ENCODE measurements at places on chromosomes 3 and 15. TPM values are rescaled to one million over a fixed set of nuclear protein-coding genes. Genes with fewer than 3 reads are reported as not detected.

GRCh38 chr3:155742349-155742965 lies 2.4 kb downstream of the PLCH1 start:
- no peaks in the 10 kb centered on the region for H3K36me3 ChIP-seq
- no peak overlapping the region for H3K4me3 ChIP-seq
- H3K4me1 ChIP-seq: peaks cover 20% of the 10 kb centered on the region
- DNase-seq: no peak

DNA sequence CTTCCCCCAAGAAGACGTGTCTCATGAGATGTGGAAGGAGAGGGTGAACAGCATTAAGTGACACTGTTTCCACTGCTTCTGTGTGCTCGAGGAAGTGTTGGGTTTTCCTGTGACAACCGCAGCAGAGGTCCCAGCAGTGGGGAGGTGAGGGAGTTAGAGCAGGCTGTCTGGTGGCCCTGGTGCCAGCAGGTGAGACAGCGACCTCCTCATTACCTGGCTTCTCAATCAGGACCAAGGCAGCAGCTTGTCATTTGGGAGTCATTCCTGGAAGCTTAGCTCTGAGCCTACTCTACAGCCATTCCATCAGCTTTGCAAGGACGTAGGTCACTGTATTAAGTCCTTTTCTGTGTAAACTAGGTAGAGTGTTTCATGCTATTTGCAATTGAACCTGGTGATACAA lies 63.3 kb upstream of the RGMA start:
- H3K4me3 ChIP-seq: peak overlapping the region; percentile 64
- peaks cover 18% of the 10 kb centered on the region for H3K4me1 ChIP-seq
- peaks cover 1% of the 10 kb centered on the region for H3K36me3 ChIP-seq
- DNase-seq: peak; percentile 54
- peak overlapping the region; percentile 68 for H3K27ac ChIP-seq

The NSMCE3 gene
- total RNA-seq: 12.3 TPM

- H3K36me3 ChIP-seq: peaks cover 17% of the 10 kb centered on the region
- H3K4me3 ChIP-seq: peak overlapping the region; percentile 81
- no peak for DNase-seq
- H3K27ac ChIP-seq: peak overlapping the region; percentile 95
These were observed 107.4 kb downstream of the LRIG1 start for GRCh38 chr3:66393333-66394005.

- no peaks in the 10 kb centered on the region for H3K27me3 ChIP-seq
- no peak overlapping the region for H3K4me3 ChIP-seq
- DNase-seq: no peak
- H3K27ac ChIP-seq: no peak overlapping the region
These were observed 385.6 kb downstream of the NR2F2 start for GRCh38 chr15:96716075-96716474.

The CIP2A gene
- 48.4 TPM for total RNA-seq

GRCh38 chr3:59821274-59821673 lies 771.4 kb upstream of the CFAP20DC start:
- no peak overlapping the region for H3K4me3 ChIP-seq
- no peak overlapping the region for H3K27ac ChIP-seq
- DNase-seq: no peak
- peaks cover 1% of the 10 kb centered on the region for H3K4me1 ChIP-seq
- peaks cover 5% of the 10 kb centered on the region for H3K36me3 ChIP-seq
- H3K27me3 ChIP-seq: no peaks in the 10 kb centered on the region

- DNase-seq: no peak
- no peak overlapping the region for H3K27ac ChIP-seq
- H3K4me3 ChIP-seq: no peak overlapping the region
These were observed 288.1 kb upstream of the NECTIN3 start for GRCh38 chr3:110783541-110783940.

DNA sequence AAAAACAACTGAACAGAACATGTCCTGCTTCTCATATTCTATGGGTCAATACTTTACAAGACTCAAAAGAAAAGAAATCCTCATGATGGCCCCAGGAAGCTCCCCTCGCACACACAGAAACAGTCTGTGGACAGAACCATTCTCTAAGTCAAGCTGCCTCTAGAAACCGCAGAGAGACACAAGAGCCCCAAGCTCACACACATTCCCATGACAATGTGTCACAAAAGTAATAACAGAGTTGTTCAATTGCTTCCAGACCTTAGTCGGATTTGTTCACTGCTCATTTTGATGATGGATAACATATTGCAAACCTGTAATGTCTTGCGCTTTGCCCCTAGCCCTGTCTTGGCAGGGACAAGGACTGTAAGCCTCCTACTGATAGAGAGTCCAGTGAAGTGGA lies 60.9 kb downstream of the UMPS start:
- peaks cover 5% of the 10 kb centered on the region for H3K4me1 ChIP-seq
- no peak overlapping the region for H3K27ac ChIP-seq
- H3K27me3 ChIP-seq: peaks cover 14% of the 10 kb centered on the region
- DNase-seq: no peak

The CHRNA3 gene
- not detected for total RNA-seq

DNA sequence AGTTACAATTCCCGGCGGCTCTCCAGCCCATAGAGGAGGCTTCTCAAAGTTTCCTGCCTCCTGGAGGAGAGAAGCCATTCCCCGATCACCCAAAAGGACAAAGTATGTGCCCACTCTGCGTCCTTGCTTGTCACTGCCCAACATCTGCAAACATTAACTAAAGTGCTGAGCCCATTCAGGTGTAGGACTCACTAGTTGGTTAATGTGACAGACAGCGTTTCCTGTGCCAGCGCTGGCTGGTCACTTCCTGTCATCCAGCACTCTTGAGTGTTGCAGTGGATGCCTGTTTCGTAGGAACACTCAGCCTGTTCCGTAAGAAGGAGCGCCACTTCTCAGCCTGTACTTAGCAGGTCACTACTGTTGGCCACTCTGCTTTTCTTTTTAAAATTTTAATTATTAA lies 100.3 kb downstream of the APBA2 start:
- H3K4me3 ChIP-seq: peak overlapping the region; percentile 66
- H3K27ac ChIP-seq: peak overlapping the region; percentile 78
- H3K36me3 ChIP-seq: peaks cover 5% of the 10 kb centered on the region
- no peaks in the 10 kb centered on the region for H3K27me3 ChIP-seq
- no peak for DNase-seq

The THPO gene
- not detected for total RNA-seq

The DUOXA2 gene
- total RNA-seq: not detected

- no peak for DNase-seq
- peaks cover 5% of the 10 kb centered on the region for H3K27me3 ChIP-seq
- no peak overlapping the region for H3K27ac ChIP-seq
- H3K4me3 ChIP-seq: no peak overlapping the region
These were observed 42.8 kb upstream of the FEZF2 start for GRCh38 chr3:62416144-62416543.

The UBL7 gene
- 55.3 TPM for total RNA-seq

GRCh38 chr15:100210338-100210737 lies 131.4 kb downstream of the ADAMTS17 start:
- DNase-seq: no peak
- H3K27ac ChIP-seq: no peak overlapping the region
- H3K4me3 ChIP-seq: no peak overlapping the region
- H3K27me3 ChIP-seq: no peaks in the 10 kb centered on the region
- H3K4me1 ChIP-seq: peaks cover 2% of the 10 kb centered on the region

The MEX3B gene
- total RNA-seq: 0.51 TPM

DNA sequence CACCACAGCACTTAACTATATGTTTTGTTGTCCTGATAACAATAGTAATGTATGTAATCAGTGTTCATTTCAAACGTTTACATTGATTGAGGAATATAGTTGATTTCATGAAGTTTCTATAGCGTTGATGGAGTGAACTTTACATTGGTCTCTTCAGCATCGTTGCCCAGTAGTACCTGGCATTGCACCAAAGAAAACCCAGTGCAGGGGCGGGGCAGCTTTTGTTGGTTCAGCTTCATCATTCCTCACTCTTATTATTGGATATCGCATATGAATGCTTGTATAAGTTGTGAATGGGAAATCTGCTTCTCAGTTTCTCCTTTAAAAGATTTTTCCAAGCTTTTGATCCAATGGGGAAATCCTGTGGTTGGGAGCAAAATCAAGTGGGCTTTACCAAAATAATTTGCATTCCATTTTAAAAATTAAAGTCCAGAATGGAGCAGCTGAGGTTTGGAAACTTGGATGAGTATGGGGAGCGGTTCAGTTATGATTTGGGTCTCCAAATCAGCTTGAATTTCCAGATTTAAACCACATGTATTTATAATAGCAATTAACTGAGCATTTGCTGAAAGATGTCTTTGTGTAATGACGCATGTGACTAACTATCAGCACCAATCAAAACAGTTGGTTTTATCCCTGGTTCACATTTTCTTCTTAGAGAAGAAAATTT lies 213.7 kb downstream of the ALCAM start:
- no peak overlapping the region for H3K27ac ChIP-seq
- H3K4me3 ChIP-seq: no peak overlapping the region
- H3K27me3 ChIP-seq: peaks cover 5% of the 10 kb centered on the region
- no peaks in the 10 kb centered on the region for H3K4me1 ChIP-seq

DNA sequence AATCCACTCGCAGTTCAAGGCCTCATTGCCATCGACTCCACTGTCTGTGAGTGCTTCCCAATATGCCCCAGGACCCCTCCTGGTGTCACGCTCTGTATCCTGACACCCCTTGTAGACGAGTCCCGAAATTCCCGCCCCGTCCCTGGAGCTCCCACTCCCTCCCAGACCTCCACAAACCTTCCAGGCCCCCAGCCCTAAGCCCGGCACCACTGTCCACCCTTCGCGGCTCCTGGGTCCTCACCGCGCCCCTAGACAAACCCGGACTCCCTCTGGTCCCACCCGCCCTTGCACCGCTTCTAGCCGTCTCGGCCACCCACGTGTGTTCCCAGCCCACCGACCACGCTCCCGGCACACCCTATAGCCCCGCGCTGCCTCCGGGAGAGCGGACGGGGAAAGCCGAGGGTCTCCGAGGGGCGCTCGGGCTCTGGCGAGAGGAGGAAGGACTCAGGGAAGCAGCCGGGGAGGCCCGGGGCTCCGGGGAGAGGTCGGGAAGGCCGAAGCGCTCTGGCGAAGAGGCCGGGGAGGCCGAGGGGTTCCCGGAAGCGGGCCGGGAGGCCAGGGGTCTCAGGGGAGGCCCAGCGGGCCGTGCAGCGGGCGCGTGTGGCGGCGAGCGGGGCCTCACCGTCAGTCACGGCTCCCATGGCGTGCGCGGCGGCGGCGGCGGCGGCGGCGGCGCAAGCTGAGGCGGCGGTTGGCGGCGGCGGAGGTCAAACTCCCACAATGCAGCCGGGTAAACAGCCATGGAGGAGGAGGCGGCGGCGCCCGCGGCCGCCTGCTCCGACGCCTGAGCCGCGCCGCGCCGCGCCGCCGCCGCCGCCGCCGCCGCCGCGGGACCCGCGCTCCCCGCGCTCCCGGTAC lies at the start of the genes ATXN7 and THOC7:
TSS of gene ATXN7 (plus strand) at position 718 of the 858 bp plus-strand sequence. CDS start 48,732 bp downstream, outside the sequence.
TSS of gene THOC7 (minus strand) at position 656 of the 858 bp plus-strand sequence. CDS start at position 641, 15 bp downstream.
- peaks cover 21% of the 10 kb centered on the region for H3K36me3 ChIP-seq
- H3K4me1 ChIP-seq: peaks cover 40% of the 10 kb centered on the region
- DNase-seq: peak; percentile 80
- H3K27ac ChIP-seq: peak within 1 kb of the TSS; percentile 95
- no peaks in the 10 kb centered on the region for H3K27me3 ChIP-seq

DNA sequence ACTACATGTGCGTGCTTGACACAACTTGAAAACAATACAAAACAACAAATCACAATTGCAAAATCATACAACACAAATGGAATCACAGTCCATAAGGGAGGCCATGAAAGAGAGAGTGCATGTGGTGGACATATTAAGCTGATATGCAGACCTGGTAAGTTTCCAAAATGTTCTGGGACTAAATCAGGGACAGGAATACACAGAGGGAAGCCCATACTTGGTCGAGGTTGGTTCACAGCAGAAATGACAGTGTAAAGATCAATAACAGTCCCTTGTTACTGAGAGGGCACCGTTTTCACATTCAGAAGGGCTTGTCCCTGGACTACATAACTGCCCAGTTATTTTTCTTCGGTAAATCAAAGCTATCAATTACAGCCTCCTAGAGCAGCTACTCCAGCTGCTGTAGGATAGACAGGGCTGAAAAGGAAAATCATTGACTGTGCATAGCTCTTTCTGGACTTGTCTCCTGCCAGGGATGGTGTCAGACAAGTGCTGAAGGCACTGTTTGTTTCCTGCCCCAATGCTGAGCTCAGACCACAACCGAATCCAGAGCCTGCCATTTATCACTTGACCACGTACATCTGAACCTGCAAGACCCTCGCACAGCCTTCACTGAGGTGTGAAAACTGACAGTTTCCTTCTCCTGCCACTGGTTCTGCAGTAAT lies 79.5 kb upstream of the KCNMB2 start:
- no peak for DNase-seq
- no peak overlapping the region for H3K4me3 ChIP-seq
- no peak overlapping the region for H3K27ac ChIP-seq
- no peaks in the 10 kb centered on the region for H3K36me3 ChIP-seq
- H3K4me1 ChIP-seq: no peaks in the 10 kb centered on the region
- peaks cover 5% of the 10 kb centered on the region for H3K27me3 ChIP-seq

- DNase-seq: no peak
- no peaks in the 10 kb centered on the region for H3K27me3 ChIP-seq
- no peak overlapping the region for H3K27ac ChIP-seq
- peaks cover 2% of the 10 kb centered on the region for H3K4me1 ChIP-seq
These were observed 106.3 kb upstream of the BOC start for GRCh38 chr3:113105093-113105449.

The CCDC12 gene
- 58.6 TPM for total RNA-seq

DNA sequence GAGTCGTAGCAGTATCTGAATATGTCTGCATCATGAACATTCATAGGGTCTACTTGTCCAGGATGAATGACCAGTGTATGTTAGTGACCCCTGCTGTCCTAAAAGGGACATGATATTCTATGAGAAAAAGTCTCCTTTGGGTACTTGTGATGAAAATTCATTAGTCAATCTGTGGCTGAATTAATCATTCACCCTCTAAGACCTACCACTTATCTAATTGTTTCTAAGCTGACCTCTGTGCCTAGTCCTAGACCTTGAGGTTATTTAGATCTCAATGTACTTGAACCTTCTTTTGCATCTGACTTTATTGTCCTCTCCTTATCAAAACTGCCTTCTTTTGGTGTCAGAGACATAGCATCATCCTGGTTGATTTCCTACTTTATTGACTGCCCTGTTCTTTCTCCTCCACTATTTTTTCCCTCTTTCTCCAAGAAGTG lies 799.3 kb downstream of the DIPK2A start:
- H3K27me3 ChIP-seq: no peaks in the 10 kb centered on the region
- no peak overlapping the region for H3K27ac ChIP-seq
- no peak for DNase-seq
- no peaks in the 10 kb centered on the region for H3K4me1 ChIP-seq
- no peaks in the 10 kb centered on the region for H3K36me3 ChIP-seq
- no peak overlapping the region for H3K4me3 ChIP-seq

DNA sequence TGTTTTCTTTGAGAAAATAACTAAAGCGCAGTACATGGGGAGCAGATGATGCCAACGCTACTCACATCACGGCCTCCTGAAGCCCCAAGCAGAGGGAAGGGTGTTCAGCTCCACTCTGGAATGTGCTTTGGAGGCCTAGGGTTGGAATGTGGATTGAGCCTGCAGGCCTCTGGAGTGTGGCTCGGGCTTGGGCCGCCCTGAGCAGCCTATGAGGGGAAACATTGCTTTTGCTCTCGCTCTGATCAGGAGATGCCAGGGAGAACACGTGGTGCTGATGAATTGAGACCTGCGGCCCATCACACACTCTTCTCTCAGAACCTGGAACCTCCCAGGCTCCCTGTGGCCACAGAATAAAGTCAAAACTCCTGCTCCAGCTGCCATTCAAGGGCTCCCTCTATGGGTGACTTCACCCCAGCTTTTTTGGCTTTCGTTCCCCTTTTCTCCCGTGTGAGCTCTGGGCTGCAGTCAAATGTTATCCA lies 23.3 kb downstream of the CCDC13 start:
- H3K4me1 ChIP-seq: peaks cover 13% of the 10 kb centered on the region
- H3K27me3 ChIP-seq: no peaks in the 10 kb centered on the region
- no peak for DNase-seq
- H3K4me3 ChIP-seq: no peak overlapping the region

GRCh38 chr15:67836955-67837354 lies 2.9 kb downstream of the RNU6-1 start:
- no peak overlapping the region for H3K4me3 ChIP-seq
- H3K27ac ChIP-seq: no peak overlapping the region
- peaks cover 56% of the 10 kb centered on the region for H3K27me3 ChIP-seq
- H3K4me1 ChIP-seq: peaks cover 39% of the 10 kb centered on the region

The FEZF2 gene
- not detected for total RNA-seq
